Activated CD4-positive, alpha-beta T cell treated with anti-CD3 and anti-CD28 coated beads for 36 hours (primary cell): ENCODE measurements at places on chromosomes 13 and 19. TPM values are rescaled to one million over a fixed set of nuclear protein-coding genes. Genes with fewer than 3 reads are reported as not detected.

The LILRA1 gene
- not detected for total RNA-seq

The ATP12A gene
- 0.09 TPM for total RNA-seq

The MBD3L2 gene
- not detected for total RNA-seq

The MYH14 gene
- not detected for total RNA-seq

The C1QTNF9B gene
- not detected for total RNA-seq

DNA sequence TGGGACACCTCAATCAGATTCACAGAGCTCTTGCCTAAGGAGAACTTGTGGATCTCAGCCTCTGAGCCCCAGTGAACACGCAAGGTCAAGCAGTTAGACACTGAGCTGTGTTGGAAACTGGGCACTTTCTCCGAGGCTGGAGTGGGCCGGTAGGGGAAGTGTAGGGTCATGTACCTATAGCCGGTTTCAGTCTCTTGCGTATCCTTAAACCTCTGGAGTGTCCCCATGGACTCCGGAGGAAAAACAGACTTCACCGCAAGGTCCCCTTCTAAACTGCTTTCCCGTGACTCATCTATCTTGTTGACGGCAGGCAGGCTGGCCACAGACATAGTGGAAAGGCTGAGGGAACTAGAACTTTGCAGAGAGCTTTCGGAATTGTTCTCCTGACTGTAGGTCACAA lies 11.3 kb downstream of the IQCN start:
- H3K27me3 ChIP-seq = no peaks in the 10 kb centered on the region
- peaks cover 4% of the 10 kb centered on the region for H3K36me3 ChIP-seq

DNA sequence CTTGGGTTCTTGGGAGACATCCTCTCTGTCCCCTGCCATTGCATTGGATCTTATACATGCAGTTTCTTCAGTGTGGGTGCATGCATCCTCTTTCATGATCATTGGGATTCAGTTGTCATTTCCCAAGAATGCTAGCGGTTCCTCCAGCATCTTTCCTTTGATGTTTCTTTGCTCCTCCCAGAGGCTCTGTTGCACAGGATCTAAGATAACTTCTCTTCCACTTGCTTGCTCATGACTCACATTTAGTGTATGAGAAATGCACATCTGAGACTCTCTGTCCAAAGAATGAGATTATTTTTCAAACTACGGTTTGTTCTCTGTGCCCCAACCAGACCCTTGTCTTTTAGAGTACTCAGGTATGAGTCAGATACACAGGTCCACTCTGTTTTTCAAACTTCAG lies 197.1 kb downstream of the NDFIP2 start:
- no peaks in the 10 kb centered on the region for H3K4me1 ChIP-seq
- H3K4me3 ChIP-seq = no peak overlapping the region
- peaks cover 9% of the 10 kb centered on the region for H3K27me3 ChIP-seq
- DNase-seq = no peak

DNA sequence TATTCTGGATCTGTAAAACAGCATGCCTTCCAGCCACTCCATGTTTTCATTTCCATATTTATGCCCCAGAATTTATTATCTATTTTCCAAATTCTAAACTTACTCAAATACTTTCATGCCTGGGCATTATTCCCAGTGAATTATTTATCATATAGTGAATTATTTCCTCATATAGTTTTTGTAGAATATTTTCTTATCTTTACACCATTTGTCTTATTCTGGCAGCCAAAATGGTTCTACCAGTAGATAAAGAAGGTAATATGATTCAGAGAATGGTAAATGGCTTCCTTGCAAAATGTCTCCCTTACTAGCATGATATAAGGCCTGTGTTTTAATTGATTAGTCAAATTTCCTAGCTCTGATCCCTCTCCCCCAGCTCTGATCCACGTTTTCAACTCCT lies 305.8 kb downstream of the SPRY2 start:
- no peaks in the 10 kb centered on the region for H3K36me3 ChIP-seq
- H3K27me3 ChIP-seq = no peaks in the 10 kb centered on the region
- H3K4me1 ChIP-seq = peaks cover 5% of the 10 kb centered on the region
- no peak for DNase-seq
- H3K4me3 ChIP-seq = no peak overlapping the region

- H3K27me3 ChIP-seq = peaks cover 78% of the 10 kb centered on the region
- H3K4me1 ChIP-seq = peaks cover 18% of the 10 kb centered on the region
- H3K4me3 ChIP-seq = no peak overlapping the region
- DNase-seq = no peak
- H3K27ac ChIP-seq = no peak overlapping the region
Observed at GRCh38 chr19:49434907-49435583, 6.3 kb downstream of the SLC17A7 start.

DNA sequence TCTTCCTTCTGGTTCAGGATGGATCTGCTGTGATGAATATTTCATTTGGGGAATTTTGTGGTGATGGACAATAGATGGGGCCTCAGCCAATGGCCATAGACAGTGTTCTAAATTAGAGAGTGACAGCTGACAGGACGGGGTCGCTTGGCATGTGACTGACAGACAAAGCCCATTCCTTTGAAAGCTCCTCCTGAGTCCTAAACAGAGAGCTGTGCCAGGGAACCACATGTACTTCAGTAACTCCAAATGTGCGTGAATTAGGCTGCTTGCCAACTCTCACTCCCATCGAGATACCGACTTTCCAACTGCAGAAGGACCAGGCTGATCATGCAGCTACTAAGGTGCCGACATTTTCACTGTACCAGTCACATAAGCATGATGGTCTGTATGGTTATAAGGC lies 187.7 kb downstream of the SHISA2 start:
- H3K27me3 ChIP-seq = no peaks in the 10 kb centered on the region
- H3K36me3 ChIP-seq = no peaks in the 10 kb centered on the region
- H3K4me3 ChIP-seq = no peak overlapping the region
- no peaks in the 10 kb centered on the region for H3K4me1 ChIP-seq
- DNase-seq = no peak

- H3K27me3 ChIP-seq = peaks cover 8% of the 10 kb centered on the region
- DNase-seq = no peak
- H3K36me3 ChIP-seq = no peaks in the 10 kb centered on the region
- H3K27ac ChIP-seq = no peak overlapping the region
- no peak overlapping the region for H3K4me3 ChIP-seq
- H3K4me1 ChIP-seq = peaks cover 11% of the 10 kb centered on the region
Observed at GRCh38 chr13:76874479-76874878, 11.7 kb downstream of the KCTD12 start.

DNA sequence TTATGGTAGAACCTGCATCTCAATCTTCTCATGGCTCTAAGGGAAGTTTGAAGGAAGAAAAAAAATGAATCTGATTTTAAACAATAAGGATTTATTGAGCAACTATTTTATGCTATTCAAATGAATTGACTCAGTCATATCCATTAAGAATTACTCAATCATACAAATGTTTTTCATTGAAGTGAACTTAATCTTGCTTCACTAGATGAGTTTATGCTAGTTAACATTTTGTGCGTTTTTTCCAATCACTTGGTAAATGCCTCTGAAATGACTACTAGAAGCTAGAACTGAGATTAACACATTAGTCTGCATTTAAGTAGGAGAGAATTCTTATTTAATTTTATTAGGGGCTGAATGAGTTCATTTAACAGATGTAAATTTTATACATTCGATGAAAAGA lies 25.2 kb downstream of the RXFP2 start:
- H3K27me3 ChIP-seq = peaks cover 2% of the 10 kb centered on the region
- H3K27ac ChIP-seq = no peak overlapping the region
- H3K36me3 ChIP-seq = no peaks in the 10 kb centered on the region
- DNase-seq = no peak
- H3K4me3 ChIP-seq = no peak overlapping the region

DNA sequence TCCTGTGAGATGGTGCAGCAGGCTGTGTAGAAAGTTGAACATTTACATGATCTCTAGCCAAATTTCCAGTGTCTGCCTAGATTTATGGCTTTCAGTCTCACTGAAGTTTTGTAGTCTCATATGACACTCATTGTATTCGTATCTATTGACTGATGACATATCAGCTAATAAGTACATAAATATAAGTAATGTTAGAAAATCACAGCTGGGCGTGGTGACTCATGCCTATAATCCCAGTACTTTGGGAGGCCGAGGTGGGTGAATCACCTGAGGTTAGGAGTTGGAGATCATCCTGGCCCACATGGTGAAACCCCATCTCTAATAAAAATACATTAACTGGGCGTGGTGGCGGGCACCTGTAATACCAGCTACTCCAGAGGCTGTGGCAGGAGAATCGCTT lies 54.7 kb upstream of the HTR2A start:
- DNase-seq = no peak
- no peak overlapping the region for H3K27ac ChIP-seq
- no peaks in the 10 kb centered on the region for H3K4me1 ChIP-seq
- no peak overlapping the region for H3K4me3 ChIP-seq
